ENCODE measurements at places on chromosomes 13 and 19. TPM values are rescaled to one million over a fixed set of nuclear protein-coding genes. Genes with fewer than 3 reads are reported as not detected.

Gene NLRP7
- 0.13 TPM for total RNA-seq

Gene PNMA8A
- total RNA-seq, result 0.79 TPM

Gene IL11
- 1.3 TPM for total RNA-seq

Gene NANOS2
- not detected for total RNA-seq

Gene ICAM4
- 4.0 TPM for total RNA-seq

Gene TLE5
- total RNA-seq, result 200 TPM

Gene ACER1
- not detected for total RNA-seq

Gene RGL3
- 0.26 TPM for total RNA-seq

Gene LILRA1
- total RNA-seq, result not detected

Gene PLPPR3
- total RNA-seq, result not detected

Gene DNAAF3
- total RNA-seq, result 0.53 TPM
